Endothelial cell (in vitro differentiated cells): ENCODE measurements at places on chromosomes 1 and 21. TPM values are rescaled to one million over a fixed set of nuclear protein-coding genes. Genes with fewer than 3 reads are reported as not detected.

- no peak for DNase-seq
Measured at GRCh38 chr1:6176779-6177178, 3.3 kb downstream of the CHD5 start.

Gene SPATA1
- total RNA-seq = 1.2 TPM

Gene B3GALT5
- 7.3 TPM for total RNA-seq

GRCh38 chr1:155934936-155935590 lies 850 bp upstream of the KHDC4 start:
- DNase-seq = no peak

DNA sequence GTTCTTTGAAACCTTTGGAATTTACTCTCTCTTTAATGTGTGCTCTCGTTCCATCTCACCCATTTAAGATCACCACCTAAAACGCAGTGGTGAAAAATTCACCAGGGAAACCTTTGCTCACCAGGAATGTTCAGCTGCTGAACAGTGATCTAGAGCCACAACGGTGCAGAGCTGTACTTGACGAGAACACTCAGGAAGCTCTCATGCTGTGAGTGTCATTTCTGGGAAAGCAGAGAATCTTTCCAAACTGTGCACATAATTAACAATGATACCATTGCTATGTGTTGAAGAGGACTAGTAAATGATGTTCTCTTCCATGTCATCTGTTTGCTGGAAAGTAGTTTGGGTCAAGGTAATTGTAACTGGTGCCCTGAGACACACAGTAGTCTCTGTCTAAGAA lies 117.1 kb downstream of the ZZZ3 start:
- no peak for DNase-seq

- DNase-seq = no peak
Measured at GRCh38 chr1:236861560-236862218, 66.6 kb downstream of the MTR start.

GRCh38 chr1:168287237-168287664 lies 6.6 kb downstream of the TBX19 start:
- DNase-seq = no peak

- no peak for DNase-seq
Measured at GRCh38 chr1:155760751-155761475, 72.0 kb downstream of the DAP3 start.

DNA sequence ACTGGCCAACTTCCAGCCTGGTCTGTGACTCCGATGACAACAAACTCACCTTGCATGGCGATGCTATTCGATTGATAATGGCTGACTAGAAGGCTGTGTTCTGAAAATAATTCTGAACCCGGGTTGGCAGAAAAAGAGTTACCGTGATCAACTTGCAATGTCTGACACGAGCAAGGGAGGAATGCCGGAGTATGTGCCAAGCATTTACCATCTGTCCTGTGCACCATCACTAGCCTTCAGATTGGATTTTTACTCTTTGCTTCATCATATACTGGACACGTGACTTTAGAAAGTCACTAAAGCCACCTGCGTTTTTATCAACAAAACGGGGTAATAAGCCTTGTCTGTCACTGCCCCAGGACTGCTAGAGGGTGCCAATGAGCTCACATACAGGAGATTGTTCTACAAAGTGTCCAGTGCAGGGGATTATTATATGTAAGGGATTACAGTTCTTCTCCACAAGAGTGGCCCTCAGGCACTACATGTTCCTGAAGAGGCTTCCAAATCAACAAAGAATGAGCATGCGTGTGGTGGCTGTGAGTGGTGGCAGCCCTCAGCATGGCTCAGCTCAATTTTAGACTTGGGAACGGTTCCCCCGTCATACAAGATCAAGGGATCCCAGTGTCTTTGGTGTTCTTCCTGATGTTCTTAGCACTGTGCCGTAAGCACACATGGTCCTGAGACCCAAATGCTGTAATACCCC lies 35.8 kb downstream of the SSBP3 start:
- DNase-seq = no peak

GRCh38 chr21:45383615-45384201 lies 21.3 kb upstream of the COL18A1 start:
- no peak for DNase-seq

DNA sequence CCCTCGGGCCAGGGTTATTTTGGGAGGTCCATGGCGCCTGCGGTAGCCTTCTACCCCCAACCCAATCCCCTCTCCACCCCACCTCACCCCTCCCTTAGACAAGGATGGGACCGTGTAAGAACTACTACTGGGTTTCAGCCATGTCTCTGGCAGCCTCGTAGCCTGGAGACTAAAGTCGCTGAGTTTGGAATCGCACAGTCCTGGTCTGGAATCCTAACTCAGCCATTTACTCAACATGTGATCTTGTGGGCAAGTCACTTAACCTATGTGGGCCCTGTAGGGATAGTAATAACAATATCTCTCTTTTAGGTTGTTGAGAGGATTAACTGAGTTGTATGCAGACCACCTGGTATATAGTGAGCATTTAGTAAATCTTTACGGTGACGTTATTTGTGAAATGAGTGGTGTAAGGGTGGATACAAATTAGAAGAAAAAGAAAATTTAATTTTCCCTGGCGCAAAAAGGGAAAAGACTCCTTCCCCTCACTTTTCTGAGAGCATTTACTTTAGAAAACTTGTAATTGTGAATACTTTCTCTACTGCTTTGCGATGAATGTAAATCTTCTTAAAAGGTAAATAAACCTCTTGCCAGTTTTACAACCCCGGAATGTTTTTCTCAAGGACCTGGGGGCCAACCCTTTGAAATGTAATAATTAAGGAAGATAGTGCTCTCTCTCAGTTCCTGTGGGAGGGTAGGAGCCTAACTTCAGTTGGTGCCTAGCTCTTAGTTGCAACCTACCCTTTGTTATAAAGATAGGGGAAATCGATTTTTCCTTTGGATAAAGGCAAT lies 615 bp upstream of the MRPS15 start:
- no peak for DNase-seq

Gene LCE6A
- total RNA-seq = not detected

DNA sequence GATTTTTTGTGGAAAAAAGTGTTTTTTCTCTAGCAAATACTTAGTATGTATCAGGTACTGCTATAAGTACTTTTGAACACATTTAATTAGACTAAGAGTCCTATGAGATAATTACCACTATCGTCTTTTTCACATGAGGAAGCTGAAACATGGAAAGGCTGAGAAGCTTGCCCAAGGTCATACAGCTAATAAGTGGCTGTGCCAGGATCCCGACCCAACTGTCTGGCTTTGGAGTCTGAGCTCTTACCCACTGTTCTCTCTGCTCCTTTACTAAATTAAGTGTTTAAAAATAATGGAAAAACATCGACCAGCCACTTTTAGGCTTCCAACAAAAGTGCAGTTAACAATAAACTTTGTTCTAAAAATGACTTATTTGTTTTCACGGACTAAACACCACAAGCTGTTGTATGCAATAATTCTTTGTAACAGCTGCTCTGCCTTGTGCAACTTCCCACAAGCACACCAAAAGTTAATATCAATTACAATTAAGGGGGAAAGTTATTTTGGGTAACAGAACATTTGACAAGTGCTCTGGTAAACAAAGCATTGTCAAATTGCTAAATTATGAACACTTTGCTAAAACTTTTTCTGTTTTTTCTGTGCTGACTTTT lies 75.7 kb downstream of the CRB1 start:
- no peak for DNase-seq

- DNase-seq = no peak
Measured at GRCh38 chr1:243523766-243524165, 267.9 kb downstream of the SDCCAG8 start.

Gene S100A3
- total RNA-seq = not detected

Gene UBE2U
- not detected for total RNA-seq

Gene OR2L8
- not detected for total RNA-seq

Gene PLXNA2
- 25.6 TPM for total RNA-seq

- no peak for DNase-seq
Measured at GRCh38 chr1:94245747-94246438, 8.5 kb upstream of the ARHGAP29 start.

DNA sequence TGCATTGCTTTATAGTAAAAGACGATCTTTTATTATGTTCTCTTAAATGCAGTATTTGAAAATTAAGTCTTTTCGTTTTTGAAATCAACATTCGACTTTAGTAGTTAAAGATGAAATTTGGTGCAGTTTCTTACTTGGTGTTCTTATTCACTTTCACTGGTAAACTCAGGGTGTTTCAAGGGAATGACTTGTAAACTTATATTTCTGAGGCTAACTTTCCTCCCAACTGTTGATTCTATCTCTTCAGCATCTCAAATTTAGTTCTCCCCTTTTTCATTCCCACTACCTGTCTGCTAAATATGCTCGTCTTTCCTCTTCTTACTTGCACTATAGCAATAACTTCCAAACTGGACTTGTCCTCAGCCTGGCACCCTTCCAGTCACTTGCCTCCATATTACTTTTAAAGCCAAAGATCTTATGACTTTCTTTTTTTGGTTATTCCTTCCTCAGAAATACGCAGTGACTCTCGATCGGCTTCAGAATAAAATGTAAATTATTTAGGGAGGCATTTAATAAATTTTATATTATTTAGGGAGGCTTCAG lies 988 bp downstream of the SLC35A3 start:
- no peak for DNase-seq

DNA sequence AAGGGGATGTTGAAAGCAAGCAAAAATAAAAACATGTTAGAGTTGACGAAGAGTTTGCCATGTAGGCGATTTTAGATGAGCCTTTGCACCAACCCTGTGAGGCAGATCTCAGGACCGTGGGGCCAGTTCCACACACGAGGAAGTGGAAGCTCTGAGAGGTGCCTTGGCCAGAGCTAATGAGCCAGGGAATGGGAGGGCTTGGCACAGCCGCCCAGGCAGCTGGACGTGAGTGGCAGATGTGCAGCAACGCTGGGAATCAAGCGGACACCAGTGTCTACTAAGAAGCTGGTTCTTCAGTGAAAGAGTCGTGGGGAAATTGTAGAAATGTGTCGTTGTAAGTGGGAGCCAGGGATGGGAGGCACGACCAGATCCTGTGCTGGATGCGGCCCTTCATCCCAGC lies 58.9 kb upstream of the COL6A1 start:
- no peak for DNase-seq

Gene PTAFR
- total RNA-seq = 0.72 TPM

DNA sequence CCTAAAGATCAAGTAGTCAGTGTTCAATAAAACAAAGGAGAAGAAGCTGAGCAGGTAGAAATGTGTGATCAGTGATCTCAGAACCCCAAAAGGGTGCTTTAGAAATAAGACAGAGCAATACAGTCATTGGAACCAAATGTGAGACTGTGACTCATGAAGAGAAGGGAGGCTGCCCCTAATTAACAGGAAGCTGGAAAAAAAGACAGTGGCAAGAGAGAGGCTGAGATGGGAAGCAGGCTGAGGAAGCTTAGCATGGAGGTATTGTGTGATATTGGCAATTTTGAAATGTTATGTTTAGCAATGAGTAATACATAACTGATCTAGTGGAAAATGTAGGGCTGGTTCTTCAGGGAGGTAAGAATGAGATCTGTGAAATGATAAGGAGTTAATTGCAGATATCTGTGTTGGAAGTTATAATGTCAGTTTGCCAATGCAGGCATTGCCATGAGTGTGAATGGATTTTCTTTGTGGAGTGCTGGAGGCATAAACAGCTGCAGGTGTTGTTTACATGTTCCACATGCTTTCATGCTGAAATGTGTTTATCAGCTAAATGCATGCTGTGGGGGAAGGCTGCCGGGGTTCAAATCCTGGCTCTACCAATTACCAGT lies 90.6 kb upstream of the CACNA1E start:
- DNase-seq = no peak

Gene KRTAP19-5
- not detected for total RNA-seq

DNA sequence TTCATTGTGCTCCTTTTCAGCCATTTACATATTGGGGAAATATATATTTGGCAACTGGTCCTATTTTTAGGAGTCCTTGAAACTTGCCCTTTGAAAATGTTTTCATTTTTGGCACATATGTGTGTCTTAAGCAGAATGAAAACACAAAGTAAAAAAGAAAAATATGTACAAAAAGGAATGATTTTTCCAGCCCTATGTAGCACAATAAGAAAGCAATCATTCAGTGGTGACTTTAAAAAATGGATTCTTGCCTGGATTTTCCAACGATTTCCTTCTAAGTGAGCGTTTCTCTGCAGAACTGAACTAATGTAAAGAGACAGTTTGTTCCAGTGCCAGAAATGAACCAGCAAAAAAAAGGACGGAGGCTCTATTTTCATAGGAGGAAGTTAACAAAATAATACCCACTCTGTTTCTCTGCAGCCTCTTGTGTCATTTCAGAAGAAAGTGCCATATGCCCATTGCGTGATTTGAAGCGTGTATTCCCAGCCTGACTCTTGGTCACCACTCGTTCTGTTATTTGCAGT lies 340.1 kb downstream of the SETD4 start:
- no peak for DNase-seq

GRCh38 chr21:37196847-37197246 lies 70.3 kb downstream of the VPS26C start:
- DNase-seq = no peak

Gene ACKR1
- 0.23 TPM for total RNA-seq
